ENCODE measurements at places on chromosomes 12 and 14.

DNA sequence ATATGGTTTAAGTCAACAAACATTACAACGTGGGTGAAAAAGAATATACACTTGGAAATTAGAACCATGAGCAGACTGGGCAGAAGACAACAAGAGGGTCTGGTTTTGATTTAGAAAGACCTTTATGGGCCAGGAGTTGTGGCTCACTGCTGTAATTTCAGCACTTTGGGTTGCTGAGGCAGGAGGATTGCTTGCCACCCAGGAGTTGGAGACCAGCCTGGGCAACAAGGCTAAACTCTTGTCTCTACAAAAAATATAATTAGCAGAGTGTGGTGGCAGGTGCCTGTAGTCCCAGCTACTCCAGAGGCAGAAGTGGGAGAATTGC, 2.7 kb upstream of the NFKBIA start:
- DNase-seq, result no peak

GRCh38 chr12:49198431-49199155, 9.7 kb upstream of the TUBA1A start:
- peak; percentile 76 for DNase-seq

- no peak for DNase-seq
Measured at GRCh38 chr14:98227000-98227726, 1044.8 kb downstream of the BCL11B start.

DNA sequence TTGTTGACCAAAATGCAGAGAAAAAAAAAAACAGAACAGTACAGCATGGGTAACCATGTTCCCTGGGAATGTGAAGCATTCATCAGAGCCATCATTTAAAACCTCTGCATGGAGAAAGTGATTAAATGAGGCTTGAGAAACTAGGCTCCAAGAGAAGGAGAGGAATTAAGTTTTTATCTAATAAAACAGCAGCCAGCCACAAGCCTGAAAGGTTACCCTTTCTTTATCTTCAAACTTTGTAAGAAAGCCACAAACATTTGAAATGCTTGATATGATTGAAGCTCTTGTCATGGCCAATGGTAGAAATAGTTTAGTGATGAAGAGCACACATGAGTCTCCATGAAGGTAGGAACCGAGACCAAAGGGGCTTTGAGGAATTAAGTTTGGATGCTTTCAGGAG, 144.9 kb upstream of the SYT1 start:
- no peak for DNase-seq

DNA sequence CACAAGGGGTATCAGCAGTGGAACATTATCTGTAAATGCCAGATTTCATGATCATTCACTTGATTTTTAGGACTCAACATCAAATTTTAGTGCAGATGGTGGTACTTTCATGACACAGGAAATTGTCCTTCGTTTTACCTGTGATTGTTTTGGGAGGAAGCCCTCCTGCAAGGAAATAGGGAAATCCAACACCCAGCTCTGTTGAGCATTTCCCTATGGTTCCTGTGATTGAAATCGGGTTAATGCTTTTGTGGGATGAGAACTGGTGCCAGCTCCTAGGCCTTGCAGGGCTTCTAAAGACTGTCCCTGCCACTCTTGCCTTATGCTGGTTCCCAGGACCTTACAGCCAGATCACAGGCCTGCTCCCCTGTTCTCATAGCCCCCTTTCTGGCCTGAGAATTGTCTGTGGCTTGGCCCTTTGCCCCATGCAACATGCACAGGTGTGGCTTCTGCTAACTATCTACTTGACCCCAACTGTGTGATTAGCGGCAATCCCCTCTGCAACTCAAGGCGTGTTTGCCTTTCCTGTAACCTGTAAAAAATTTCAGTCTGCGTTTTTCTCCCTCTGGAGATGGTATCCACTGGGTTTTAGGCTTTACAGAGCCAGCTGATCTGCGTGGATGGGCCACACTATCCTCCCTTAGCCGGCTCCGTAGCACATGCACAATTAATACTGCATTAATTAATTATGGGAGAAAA, 112.5 kb downstream of the ETV6 start:
- no peak for DNase-seq

GRCh38 chr12:34107781-34108404, 85.6 kb downstream of the ALG10 start:
- no peak for DNase-seq

DNA sequence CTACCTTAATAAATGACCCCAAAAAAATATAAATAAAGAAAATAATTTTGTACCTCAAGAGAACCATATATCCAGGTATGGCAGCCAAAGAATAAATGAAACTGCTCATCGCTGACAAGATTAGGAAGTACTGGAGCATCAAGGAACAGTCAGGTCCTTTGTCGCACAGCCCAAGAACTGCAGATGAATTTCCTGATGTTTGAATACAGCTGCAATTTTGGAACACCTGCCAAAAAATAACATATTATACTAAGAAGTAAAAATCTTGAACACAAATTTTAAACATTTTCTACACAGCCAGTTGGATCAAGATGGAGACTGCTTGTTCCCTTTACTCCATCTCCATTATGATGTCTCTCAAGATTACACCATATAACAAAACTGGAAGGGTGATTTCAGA, 42.6 kb downstream of the SLCO1A2 start:
- no peak for DNase-seq

- DNase-seq, result peak; percentile 62
Measured at GRCh38 chr14:42854061-42854460, 1247.4 kb downstream of the LRFN5 start.

GRCh38 chr14:56274556-56274955, 156.3 kb downstream of the PELI2 start:
- DNase-seq, result peak; percentile 40

DNA sequence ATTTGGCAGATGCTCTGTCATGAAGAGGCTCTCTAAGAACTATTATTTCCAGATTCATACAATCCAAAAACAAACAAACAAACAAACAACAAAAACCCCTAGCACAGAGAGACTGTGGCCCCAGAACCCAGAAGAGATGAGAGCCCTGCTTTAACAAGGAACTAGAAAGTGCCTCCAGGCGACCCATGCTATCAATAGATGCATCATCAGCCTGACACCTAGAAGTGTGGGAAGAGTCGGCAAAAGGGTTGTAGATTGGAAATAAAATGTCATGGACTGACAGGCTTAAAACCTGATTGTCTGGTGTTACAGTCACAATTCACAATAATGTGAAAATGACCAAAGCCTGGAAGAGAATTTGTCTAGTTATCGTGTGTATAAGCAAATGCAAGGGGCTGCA, 50.6 kb upstream of the FLRT2 start:
- no peak for DNase-seq

DNA sequence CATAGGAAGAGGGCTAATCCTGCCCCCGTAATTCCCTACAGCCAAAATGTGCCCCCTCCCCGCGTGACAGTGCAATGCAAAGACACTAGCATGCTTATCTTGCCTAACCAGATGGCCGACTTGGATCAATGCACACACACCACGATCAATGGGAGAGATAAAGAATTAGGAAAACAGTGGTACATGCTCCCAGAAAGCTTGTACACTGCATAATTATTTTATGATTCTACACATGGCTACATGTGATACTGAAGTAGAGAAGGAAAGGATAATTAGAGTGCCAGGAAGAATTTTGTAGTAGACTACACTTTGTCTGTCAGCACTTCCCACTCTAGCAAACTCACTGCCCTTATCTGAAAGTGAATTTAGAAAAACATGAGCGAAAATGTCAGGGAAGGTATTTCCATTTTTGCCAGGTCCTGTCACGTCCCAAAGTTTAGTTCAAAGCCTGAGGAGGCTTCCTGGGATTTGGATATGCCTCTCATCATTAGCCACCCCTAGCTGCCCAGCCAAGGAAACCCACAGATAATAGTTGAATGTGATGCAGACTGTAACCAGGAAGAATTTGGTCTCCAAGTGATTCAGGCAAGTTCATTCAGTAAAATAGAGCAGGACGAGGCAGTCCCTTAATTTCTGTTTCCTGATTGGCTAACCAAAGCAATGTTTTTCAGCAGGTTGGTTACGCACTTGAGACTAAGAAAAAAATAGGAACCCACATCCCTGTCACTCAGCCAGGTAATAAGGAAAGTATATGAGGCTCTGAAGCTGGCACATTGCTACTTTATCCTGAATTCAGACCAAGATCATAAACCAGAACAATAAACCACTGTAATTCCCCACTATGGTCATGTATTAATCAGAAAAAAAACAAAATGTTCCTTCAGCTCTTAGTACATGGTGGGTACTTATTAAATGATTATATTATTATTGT, 199.6 kb upstream of the OTX2 start:
- no peak for DNase-seq

GRCh38 chr12:10121278-10121677, 8.7 kb downstream of the CLEC7A start:
- DNase-seq, result no peak

DNA sequence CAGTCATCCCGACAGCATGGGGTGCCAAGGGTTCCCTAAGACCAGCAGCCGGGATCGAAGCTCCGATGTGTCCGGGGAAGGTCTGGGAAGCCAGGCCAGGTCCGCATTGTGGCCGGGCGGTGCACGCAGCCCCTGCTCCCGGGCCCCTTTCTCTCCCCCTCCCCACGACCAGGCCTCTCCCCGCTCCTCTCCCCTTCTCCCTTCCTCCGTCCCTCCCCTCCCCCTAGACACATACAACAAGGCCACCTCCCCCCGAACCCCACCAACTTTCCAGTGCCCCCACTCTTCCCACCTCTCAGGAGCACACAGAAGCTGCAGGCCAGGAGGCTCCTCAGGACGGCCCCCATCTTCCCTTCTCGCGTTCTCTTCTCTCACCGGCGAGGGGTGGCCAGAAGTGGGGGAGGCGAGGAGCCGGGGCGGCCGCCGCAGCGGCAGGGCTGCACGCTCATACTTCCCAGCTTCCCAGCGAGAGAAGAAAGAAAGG, 413 bp downstream of the LRP6 start:
- DNase-seq, result no peak

DNA sequence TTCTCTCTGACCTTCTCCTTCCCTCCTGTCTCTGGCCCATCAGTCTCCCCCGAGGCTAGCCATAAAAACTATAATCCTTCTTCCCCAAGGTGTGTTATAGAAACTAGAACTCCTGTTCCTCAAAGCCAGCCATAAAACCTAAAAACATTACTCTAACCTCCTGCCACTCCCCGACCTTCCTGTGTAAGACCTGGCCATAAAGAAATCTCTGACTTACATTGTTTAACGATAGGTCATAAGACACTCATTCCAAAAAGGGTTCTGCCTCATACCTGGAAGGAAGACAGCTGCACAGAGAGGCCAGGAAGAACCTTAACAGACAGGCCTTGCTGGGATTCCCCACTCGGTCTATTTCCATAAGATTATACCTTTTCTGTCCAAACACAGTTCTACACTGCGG, 70.9 kb upstream of the EEA1 start:
- no peak for DNase-seq

DNA sequence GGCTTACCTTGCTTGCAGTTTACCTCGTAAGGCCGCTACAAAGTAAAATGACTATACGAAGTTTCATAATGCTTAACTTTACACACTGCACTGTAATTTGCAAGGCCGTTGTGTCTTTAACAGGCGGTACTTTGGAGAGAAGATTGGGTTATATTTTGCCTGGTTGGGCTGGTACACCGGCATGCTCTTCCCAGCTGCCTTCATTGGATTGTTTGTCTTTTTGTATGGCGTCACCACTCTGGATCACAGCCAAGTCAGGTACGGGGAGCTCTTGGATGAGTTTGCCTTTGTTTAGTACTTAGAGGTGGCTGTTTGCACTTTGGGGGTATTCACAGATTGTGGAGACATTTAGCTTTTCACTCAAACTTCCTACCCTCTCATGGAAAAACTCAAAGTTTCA, 167.8 kb downstream of the SLC5A8 start:
- DNase-seq, result no peak

GRCh38 chr14:58533446-58533845, 104.3 kb upstream of the DACT1 start:
- peak; percentile 58 for DNase-seq

- DNase-seq, result peak; percentile 53
Measured at GRCh38 chr14:35414365-35414764, 9.8 kb upstream of the NFKBIA start.

- no peak for DNase-seq
Measured at GRCh38 chr14:103316721-103317121, 17.3 kb upstream of the EIF5 start.

GRCh38 chr14:81521356-81521755, 12.3 kb downstream of the SEL1L start:
- DNase-seq, result peak; percentile 44

- no peak for DNase-seq
Measured at GRCh38 chr12:5031958-5032357, 11.7 kb upstream of the KCNA5 start.

DNA sequence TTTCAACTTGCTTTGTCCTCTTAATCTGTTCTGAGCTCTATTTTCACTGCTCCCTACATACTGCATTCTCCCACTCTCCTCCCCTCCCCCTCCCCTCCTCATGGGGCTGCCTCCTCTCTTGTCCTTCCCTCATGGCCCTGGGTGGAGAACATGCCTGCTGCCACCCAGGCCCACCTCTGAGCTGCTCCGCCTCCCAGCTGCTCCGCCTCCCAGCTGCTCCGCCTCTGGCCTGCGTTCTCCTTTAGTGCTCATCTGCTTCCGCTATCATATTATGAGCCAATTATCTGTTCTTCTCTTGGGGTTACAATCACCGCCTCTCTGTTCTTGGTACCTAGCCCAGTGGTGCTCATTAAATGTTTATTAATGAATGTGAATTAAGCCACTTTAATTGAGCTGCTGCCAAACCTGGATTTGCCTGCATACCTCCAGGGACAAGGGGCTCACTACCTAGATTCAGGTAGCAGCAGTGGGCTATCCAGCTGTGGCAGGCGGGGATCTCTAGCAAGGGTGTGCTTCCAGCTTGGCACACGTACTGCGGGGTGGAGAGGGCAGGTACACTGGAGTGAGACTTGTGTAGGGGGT, 32.0 kb upstream of the FAM181A start:
- no peak for DNase-seq

- no peak for DNase-seq
Measured at GRCh38 chr14:103627073-103628025, 1.7 kb upstream of the KLC1 start.

All from fibroblast of skin of scalp (primary cell).